ENCODE measurements at places on chromosomes 3 and 15.

GRCh38 chr3:46252980-46253379 lies 10.7 kb downstream of the CCR3 start:
- DNase-seq: no peak

DNA sequence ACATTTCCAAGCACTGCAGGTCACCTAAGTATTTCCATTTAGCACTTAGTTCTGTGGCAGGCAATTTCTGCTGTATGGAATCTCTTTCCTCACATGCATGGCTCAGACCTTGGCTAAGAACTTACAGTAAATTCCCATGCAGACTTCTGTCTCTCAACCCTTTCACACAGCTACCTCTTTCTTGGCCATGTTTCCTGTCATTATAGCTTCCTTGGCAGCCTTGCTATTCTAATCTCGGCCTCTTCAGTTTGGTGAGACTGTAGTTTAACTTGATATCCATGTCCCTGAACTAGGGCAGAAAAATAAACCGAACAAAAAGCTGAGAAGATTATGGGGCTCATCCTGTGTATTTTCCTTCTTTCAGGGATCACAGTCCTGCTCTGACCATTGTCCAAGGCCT lies 96.0 kb downstream of the SPATA16 start:
- no peak for DNase-seq

- no peak for DNase-seq
Measured at GRCh38 chr3:129672412-129672811, 65.9 kb upstream of the PLXND1 start.

DNA sequence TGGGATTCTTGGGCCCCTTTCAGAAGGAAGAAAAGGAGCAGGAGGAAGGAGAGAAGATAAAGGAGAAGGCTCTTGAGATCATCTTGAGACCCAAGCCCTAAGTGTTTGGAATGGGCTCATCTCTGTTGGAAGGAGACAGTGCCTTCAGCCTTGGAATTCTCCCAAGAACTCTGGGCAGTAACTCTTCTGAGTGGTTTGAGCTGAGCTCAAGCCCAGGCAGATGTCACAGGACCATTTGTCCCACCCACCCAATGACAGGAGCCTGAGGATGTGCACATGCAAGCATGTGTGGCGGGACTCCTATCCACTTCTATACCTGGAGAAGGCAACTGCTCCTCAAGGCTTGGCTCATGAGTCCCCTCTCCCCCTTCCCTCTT lies 14.6 kb upstream of the TMEM40 start:
- no peak for DNase-seq

DNA sequence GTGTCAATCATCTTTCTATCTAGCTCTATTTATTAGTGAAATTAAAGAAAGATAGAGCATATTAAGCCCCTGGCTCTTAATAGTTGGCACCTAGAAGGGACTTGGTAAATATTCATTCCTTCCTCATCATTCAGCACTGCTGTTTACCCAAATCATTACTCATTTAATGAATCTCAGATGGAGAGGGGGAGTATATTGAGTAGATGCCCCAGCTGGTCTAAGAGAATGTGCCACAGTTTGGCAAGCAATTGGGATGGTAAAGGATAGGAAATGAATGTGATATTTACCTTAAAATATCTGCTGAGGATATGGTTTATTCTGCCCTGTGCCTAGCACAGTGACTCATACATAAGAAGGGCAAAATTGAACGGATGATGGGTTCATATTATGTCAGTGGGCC lies 6.0 kb downstream of the IL1RAP start:
- no peak for DNase-seq

GRCh38 chr3:168885028-168885427 lies 778.5 kb downstream of the MECOM start:
- no peak for DNase-seq

DNA sequence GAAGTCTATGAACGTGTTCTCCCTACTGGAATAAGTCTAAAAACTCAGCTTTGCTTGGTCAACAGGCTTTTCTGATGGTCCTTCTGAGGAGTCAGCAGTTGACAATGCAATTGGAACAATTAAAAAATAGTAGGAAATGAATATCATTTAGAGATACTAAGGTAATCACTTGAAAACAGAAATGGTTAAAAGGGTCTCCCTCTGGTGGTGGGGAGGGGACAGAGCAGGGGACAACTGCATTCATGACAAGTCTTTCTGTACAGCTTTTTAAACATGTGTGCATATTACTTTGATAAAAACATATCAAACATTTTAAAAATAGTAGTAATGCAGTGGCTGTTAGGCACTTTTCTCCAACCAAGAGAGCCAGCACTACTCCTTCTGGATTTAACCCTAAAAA lies 119.9 kb upstream of the FHIT start:
- no peak for DNase-seq

DNA sequence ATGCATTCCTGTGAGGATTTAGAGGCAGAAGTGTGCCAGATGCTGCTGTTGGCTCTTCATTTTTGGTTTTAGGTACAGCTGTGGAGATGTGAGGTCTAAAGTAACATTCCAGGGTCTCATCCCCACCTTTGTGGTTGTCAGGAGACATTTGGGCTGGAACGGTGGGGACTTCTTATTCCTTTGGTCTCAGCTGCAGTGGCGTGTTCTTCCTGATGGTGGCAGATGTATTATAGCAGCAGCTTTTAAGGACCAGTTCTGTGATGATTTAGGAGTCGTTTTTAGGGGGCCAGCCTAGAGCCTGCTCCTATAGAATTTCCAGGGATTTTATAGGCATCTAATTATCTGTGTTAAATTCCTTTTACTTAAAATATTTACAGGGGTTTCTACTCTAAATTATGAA lies 221.0 kb upstream of the EOMES start:
- DNase-seq: no peak

DNA sequence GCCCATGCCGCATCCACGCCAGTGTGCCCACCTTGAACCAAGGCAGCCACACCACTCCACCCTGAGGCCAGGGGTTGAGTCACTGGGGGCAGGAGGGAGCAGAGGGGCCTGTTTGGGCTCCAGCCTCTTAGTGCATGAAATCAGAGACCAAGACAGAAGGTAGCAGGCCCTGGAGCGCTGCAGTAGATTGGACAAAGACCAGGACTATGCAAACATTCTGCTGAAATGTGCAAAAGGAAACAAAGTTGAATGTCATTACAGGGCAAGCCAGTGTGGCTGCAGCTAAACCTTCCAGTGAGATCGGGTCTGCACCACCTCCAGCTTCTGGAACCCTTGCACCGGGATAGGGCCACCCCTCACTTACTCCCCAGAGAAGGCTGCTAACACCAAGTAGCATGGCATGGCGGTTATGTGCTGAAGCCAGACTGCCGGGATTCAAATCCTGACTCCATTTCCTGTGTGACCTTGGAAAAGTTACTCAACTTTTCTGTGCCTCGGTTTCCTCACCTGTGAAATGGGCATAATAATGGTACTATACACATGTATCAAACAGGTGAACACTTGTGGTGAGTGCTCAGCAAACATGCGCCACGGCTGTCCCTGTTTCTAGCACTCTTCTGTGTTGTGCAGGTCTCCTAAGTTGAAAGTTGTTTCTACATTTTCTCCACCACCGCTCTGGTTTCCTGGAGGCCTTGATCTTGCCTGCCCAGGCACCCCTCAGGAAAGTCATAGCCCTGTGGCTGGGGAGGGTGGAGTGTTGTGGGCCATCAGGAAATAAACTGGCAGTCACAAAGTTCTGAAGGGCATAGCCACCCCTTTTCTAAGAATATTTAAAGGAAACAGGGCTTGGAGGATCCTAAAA lies 25.0 kb upstream of the GP9 start:
- DNase-seq: no peak

DNA sequence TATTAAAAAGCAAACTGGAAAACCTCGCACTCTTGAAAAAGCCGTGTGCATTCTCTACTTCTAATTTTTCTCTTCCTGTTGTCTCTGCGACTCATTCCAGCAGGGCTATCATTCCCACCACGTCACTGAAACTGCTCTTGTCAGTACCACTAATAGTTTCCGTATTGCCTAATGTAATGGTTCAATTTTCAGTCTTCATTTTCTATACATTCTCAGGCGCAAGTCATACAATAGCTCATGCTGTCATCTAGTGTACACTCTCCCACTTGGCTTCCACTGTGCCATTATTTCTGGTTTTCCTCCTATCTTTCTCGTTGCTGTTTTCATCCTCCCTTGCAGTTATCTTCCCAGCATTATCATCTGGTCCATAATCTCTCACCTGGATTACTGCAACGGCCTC lies 160.2 kb downstream of the SPATA16 start:
- no peak for DNase-seq

GRCh38 chr15:61128896-61129295 lies 100.2 kb downstream of the RORA start:
- DNase-seq: no peak

GRCh38 chr3:136297826-136298225 lies 47.7 kb downstream of the PCCB start:
- no peak for DNase-seq

GRCh38 chr3:50480471-50480870 lies 23.0 kb downstream of the CACNA2D2 start:
- DNase-seq: no peak

- no peak for DNase-seq
Measured at GRCh38 chr3:12150112-12150511, 8.6 kb downstream of the TIMP4 start.

- DNase-seq: no peak
Measured at GRCh38 chr3:49470714-49471420, 800 bp downstream of the DAG1 start.

GRCh38 chr15:81000144-81000623 lies 539 bp upstream of the TLNRD1 start:
- no peak for DNase-seq

- DNase-seq: no peak
Measured at GRCh38 chr3:12440927-12441714, 43.2 kb upstream of the TSEN2 start.

GRCh38 chr15:98860281-98861041 lies 147.1 kb downstream of the PGPEP1L start:
- no peak for DNase-seq

- no peak for DNase-seq
Measured at GRCh38 chr3:131540821-131541220, 38.0 kb upstream of the MRPL3 start.

DNA sequence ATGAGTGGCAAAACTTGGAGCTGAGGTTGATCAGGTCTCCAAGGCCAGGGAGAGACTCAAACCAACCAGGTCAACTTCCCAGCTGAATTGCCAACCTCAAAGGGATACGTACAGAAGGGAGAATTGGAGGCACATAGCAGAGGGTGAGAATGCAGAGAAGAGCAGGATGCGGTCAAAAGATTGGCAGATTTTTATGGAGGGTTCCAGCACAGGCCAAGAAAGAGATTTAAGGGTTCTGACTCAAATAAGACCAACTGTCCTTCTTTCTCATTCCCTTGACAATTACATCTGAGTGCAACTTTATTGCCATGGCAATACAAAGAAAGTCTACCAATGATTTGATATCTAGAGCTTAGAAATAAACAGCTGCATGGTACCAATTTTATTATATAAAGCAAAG lies 33.2 kb downstream of the SCG5 start:
- no peak for DNase-seq

DNA sequence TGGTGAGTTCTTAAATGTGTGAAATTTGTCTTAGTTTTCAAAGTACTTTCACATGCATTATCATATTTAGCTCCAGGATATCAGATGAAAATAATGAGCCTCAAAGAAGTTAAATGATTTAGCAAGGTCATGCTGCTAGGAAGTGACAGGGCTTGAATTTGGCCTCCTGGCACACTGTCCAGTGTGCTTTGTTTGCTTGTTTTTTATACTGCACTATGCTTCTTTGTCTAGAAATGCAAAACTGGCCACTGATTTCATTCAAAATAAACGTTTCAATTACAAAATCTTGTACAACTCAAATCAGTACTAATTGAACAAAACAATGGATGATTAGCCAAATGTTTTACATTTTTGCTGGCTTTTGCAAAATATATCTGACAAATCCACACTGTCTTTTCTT lies 583.3 kb upstream of the CBLB start:
- no peak for DNase-seq

DNA sequence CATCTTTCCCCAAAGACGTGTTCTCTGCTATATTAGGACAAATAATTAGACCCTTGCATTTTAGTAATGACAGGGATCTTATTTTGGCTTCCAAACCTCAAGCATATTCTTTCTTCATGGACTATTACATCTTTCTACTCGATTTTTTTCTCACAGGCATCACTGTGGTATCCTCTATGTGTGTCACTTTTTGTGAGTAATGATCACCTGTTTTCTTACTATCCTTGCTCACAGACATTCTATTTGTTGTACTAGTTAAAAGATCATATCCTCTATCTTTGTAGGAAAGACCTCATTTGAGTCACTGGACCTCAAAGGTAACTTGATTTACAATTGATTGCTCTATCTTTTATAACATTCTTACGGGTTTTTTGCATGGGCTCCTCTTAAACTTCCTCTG lies 6.8 kb downstream of the C3orf80 start:
- DNase-seq: no peak

- DNase-seq: no peak
Measured at GRCh38 chr3:70985572-70985971, 598.0 kb downstream of the FOXP1 start.

DNA sequence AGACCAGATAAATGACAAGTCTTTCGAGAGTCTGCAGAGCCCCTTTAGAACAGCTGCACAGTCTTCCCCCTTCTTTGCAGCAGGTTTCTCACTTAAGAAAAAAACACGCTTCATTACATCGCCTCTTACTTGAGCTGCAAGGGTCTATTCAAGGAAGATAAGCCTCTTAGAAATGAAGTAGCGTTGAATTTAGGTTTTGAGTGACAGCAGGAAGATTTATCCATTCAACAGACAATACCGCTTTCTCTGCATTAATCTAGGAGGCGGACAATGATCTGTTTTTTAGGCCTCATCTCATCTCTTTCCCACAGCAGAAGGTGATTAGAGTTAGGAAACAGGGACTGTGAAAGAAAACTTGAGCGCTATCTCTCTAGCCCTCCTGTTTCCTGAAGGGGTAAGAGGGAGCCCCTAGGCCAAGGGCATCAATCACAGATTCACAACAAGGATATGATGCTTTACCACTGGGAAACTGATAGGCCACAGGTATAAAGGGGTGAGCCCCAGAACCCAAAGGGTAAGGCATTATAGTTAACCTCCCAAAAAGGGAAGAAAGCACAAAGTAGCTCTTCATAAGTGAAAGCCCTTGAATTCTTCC lies 84.3 kb downstream of the MECOM start:
- no peak for DNase-seq

GRCh38 chr3:56342475-56342874 lies 125.8 kb downstream of the ERC2 start:
- DNase-seq: no peak

DNA sequence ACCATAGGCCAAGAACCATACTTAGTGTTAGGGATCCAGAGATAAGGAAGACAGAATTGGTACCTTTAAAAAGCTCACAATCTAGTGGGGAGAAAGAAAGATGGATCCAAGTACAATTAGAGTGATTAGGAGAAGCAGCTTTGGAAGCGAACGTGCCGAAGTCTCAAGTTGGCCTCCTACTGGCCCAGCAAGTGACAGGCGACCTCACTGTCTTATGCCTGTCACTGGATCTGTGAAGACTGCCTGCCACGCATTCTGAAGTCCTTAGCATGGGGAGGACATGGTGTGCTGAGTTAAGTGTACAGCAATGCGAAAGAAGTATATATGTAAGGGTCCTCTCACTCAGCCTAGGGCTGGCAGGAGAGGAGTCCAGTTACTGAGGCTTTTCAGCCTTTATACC lies 141.0 kb downstream of the GABRB3 start:
- DNase-seq: no peak
